ENCODE measurements at places on chromosomes 13 and 19.
A peak's percentile ranks its signal among the peaks of the same experiment; 100 is the strongest.

DNA sequence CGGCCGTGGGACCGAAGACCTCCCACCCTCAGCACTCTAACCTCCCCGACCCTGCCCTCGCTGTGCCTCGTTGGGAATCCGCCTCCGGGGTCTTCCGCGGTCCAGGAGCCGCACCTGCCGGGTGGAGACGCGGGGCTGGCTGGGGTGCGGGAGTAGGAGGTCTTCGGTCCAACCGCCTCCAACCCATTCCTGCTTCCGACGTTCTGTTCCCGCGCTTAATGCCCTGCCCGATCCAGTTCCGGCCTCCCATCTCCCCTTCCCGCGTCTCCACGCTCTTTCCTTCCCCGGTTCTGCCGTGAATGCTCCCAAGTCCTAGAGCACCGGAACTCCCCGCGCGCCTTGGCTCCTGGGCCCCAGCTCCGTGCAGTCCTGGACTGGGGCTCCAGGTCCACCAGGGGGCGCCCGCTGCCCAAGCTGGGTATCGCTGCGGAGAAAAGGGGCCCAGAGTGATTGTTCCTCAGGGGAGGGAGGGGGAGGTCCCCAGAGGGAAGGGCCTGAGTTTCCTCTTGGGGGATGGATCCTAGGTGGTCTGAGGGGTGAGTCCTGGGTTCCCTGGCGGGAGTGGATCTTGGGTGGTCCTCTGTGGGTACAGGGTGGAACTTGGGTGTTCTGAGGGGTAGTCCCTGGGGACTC is 14.1 kb upstream of the TNFSF9 start:
- DNase-seq, result peak; percentile 77

GRCh38 chr19:2330632-2331284 is 2.3 kb downstream of the SPPL2B start:
- DNase-seq, result no peak

DNA sequence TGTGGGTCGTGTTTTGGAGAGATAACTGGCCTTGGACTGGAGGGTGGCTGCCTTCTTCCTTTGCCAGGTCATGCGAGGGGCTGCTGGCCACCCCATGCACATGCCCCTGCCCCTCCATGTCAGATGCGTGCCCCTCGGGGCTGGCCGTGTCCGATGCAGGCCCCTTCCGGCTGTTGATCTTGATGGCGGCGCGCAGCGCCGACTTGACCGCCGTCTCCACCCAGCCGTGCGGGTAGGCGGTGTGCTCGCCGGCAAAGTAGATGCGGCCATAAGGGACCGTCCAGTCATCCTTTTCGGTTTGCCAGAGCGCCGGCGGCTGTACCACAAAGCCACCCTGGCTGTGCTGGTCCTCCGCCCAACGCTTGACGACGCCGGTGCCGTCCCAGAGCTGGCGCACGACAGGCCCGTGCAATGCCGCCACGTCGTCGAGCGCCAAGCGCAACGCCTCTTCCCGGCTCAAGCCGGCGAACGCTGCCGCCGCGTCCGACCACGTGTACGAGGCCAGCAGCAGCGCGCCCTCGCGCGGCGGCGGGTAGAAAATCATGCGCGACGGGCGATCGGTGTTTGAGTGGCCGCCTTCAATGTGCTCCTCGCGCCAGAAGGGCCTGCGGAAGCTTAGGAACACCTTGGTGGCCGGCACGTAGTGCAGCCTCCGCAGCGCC is 6.9 kb downstream of the IL4I1 start:
- DNase-seq, result peak; percentile 38

- DNase-seq, result no peak
Observed at GRCh38 chr13:29859971-29860370, 9.6 kb upstream of the UBL3 start.

DNA sequence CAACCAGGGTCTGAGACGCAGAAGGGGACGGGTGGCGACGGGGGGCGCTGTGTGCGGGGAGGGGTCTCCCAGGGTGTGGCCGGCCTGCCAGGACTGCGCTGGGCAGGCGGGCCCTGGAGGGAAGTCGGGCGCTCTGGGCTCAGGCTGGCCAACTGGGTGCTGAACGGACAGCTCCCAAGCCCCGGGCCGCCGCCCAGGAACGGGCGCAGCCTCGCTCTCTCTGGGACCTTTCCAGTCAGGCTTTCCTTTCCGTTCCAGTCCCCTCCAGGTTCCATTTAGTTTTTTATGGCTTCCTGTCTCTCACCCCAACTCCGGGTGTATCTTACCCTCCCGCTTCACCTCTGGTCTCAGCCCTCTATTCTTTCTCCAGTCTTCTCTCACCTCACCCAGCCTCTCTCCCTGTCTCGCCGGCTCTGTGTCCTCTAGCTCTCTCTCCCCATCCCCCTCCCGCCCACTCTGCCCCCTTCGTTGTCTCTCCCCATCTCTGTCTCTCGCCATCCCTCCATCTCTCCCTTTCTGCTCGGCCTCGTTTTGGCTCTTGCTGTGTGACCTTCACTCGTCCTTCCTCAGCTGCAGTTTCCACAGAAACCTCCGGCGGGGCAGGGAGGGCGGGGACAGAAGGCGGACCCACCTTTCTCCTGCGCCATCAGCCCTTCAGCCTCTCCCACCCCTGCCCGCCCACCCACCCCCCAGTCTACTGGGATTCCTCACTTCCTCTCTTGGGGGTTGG is 3.3 kb upstream of the ATP1A3 start:
- DNase-seq, result peak; percentile 26

DNA sequence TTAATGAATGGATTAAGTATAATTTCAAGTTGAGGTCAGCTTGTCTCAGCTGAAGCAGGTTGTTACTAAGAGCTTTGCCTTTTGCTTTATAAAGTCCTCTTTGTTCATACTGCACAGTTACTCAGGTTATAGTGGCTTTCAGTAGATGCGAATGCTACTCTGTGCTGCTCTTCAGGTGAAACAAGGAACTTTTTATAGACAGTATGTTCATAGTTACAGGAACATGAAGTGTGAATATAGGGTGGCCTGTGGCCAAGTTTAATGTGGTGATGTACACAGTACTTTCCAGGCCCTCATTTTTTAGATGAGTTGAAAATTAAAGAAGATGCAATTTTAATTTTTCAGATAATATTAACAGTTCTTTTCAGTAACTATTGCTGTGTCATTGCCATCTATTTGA is 20.8 kb downstream of the SUGT1 start:
- no peak for DNase-seq

DNA sequence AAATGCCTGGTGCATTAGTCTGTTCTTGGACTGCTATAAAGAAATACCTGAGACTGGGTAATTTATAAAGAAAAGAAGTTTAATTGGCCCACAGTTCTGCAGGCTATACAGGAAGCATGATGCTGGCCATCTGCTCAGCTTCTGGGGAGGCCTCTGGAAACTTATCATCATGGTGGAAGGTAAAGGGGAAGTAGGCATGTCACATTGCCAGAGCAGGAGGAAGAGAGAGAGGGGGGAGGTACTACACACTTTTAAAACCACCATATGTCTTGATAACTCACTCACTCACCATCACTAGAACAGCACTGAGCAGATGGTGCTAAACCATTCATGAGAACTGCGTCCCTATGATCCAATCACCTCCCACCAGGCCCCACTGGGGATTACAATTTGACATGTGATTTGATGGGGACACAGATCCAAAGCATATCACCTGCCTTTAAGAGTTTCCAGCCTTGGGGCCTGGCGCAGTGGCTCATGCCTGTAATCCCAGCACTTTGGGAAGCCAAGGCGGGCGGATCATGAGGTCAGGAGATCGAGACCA is 219.0 kb downstream of the KATNAL1 start:
- DNase-seq, result no peak

GRCh38 chr13:80873589-80873988 is 532.7 kb upstream of the SPRY2 start:
- no peak for DNase-seq

GRCh38 chr13:74966275-74966674 is 515.7 kb downstream of the TBC1D4 start:
- no peak for DNase-seq

DNA sequence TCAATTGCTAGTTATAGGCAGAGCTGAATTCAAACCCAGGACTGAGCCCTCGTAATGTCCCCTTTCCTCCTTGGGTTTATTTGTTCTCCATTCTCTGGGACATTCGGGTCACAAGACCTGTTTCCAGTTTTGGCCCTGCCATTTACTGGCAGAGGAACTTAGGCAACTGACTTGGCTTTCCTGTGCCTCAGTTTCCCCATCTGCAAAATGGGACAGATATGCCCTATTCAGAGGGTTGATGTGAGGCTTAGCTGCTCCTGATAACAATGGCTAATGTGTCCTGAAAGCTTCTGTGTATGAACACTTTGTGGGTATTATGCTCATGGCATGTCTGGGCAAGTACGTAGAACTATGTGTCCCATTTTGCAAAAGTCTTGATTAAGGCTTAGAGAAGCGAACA is 996 bp downstream of the ZNF524 start:
- DNase-seq, result no peak

DNA sequence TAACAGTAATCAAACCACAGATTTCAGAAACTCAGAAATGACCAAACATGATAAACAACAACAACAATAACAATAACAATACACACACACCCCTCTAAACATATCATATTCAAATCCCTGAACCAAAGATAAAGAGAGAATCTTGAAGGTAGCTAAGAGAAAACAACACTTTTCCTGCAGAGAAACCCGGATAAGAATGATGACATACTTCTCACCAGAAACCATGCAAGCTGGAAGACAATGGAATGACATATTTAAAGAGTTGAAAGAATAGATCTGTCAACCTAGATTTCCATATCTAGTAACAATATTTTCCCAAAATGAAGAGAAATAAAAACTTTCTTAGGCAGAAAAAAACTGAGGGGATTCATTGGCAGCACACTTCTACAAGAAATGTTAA is 138.1 kb downstream of the LIG4 start:
- DNase-seq, result no peak

- DNase-seq, result no peak
Observed at GRCh38 chr13:29538652-29539040, 56.8 kb downstream of the SLC7A1 start.

DNA sequence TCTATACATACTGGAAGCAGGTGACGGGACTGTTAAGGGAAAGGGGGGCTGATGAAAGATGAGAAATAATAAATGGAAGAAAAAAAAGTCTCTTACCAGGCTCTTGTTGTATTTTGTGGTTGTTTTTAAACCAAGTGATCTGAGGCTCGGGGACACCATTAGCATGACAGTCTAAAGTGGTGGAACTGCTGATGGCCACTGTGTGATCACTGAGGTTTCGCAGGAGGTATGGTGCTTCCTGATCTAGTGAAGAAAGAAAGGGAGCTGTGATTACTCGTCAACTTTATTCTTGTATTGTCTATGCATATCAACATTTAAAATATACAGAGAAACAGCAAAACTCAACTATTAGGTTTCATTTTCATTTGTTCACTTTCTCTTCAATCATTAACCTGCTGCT is 110.1 kb downstream of the FLT1 start:
- DNase-seq, result no peak

DNA sequence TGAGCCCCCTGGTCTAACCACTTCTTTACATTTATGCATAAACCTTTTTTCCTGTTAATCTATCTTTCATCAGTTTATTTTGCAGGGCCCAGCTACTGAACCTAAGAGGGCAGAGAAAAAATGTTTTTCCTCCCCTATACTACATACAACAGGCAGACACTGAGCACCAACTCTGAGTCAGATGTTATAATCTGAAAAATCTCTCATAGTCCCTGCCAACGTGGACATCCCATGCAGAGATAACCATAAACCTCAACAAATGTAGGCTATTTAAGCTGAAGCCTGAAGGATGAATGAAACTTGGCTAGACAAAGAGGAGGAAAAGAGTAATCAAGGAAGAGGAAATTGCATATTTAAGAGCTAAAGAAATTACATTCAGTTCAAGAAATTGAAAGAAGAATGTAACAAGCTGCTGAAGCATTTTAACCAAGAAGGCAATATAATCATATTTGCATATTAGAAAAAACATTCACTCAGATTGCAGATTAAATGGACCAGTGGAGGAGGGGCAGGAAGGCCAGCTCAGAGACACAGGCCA is 2.6 kb downstream of the NEK3 start:
- no peak for DNase-seq

DNA sequence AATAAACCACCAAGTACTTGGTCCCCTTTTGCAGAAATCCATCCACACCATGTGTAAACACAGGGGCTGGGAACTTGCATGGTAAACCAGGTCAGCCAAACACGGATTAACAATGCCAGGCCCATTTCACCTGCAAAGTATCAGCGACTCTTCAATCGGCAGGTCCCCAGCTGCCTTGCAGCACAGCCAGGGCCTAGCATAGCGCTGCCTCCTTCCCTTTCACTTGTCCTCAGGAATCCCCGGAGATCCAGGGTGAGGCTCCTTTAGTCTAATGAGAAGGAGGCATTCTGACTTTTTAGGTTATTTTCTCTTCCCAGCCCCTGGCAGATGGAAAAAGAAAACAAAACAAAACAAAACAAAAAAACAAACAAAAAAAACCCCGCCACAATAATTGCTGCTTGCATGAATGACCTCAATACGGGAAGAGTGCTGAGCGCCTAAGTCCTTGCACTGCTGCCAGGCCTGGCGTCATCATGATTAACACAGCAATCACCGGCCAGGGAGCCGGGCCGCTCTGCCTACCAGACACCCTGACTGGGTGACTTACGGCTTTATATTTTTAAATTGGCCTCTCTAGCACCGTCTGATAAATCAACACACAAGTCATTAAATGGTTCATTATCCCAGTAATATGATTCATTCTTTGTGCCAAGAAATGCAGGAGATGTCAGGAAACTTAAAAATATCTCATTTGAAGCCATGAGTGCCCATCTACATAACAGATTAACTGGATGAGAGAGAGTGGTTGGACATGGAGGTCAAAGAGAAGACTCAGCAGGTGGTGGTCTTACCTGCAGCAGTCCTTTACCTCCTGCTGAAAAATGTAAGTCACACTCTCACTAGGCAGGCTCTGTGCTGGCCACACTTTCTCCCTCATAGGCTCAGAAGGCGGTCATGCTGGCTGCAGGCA is 692.7 kb downstream of the UQCRFS1 start:
- no peak for DNase-seq

GRCh38 chr13:73038064-73038463 is 20.7 kb upstream of the KLF5 start:
- no peak for DNase-seq

- DNase-seq, result no peak
Observed at GRCh38 chr13:109569958-109570711, 216.2 kb downstream of the IRS2 start.
